ENCODE measurements at places on chromosomes 3 and 15.

- H3K27me3 ChIP-seq = peaks cover 11% of the 10 kb centered on the region
- H3K4me3 ChIP-seq = no peak overlapping the region
- DNase-seq = no peak
- peaks cover 33% of the 10 kb centered on the region for H3K4me1 ChIP-seq
- no peaks in the 10 kb centered on the region for H3K36me3 ChIP-seq
These were observed 105.3 kb downstream of the LSM3 start for GRCh38 chr3:14283813-14284438.

- no peaks in the 10 kb centered on the region for H3K27me3 ChIP-seq
- DNase-seq = no peak
- H3K27ac ChIP-seq = no peak overlapping the region
- no peaks in the 10 kb centered on the region for H3K4me1 ChIP-seq
These were observed 81.8 kb downstream of the TP63 start for GRCh38 chr3:189712906-189713483.

DNA sequence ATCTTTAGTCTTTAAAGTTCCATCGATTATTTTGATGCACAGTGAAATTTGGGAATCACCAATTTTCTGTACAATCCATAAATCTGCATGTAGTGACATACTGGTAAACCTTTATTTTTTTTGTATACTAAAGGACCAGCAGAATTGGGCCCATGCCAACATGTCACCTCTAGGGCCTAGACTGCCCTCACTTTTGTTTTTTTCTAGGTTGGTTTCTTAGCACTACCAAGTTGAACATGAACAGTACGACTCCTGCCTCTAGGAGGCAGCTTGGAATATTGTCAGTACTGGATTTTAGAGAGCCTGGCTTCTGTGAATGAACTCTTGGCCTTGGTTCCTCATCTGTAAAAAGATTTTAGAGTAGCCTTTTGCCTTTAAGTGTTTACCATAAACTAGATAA is 32.3 kb downstream of the NKIRAS1 start:
- DNase-seq = no peak
- no peak overlapping the region for H3K27ac ChIP-seq
- no peaks in the 10 kb centered on the region for H3K27me3 ChIP-seq
- H3K36me3 ChIP-seq = peaks cover 29% of the 10 kb centered on the region
- no peaks in the 10 kb centered on the region for H3K4me1 ChIP-seq

GRCh38 chr15:76343313-76343996 is 6.9 kb downstream of the ISL2 start:
- no peak for DNase-seq
- H3K27ac ChIP-seq = no peak overlapping the region
- peaks cover 12% of the 10 kb centered on the region for H3K36me3 ChIP-seq
- H3K27me3 ChIP-seq = no peaks in the 10 kb centered on the region

- DNase-seq = peak; percentile 18
- H3K4me3 ChIP-seq = no peak overlapping the region
- H3K4me1 ChIP-seq = no peaks in the 10 kb centered on the region
- H3K36me3 ChIP-seq = no peaks in the 10 kb centered on the region
- 0 out of 2 replicates have a peak, but pooled peaks cover 6% of the 10 kb centered on the region for H3K27me3 ChIP-seq
These were observed 82.6 kb upstream of the TRIM42 start for GRCh38 chr3:140595295-140595694.

DNA sequence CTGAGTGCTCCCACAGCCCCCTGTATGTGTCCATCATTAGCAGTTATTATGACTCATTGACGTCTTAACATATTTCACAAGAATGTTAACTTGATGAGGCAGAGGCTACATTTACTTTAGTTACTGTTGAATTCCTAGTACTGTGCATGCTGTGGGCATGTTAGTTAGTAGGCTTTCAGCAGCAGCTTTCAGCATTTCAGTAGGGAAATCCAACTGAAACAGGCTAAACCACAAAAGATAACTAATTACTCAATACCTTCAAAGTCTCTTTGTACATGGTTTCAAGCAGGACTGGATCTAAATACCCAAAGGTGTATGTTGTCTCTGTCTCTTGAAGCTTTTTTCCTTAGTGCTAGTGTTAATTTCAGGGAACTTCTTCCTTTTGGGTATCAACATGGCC is 229.9 kb upstream of the SUCLG2 start:
- no peaks in the 10 kb centered on the region for H3K4me1 ChIP-seq
- no peak for DNase-seq
- H3K4me3 ChIP-seq = no peak overlapping the region
- no peaks in the 10 kb centered on the region for H3K36me3 ChIP-seq
- no peak overlapping the region for H3K27ac ChIP-seq
- no peaks in the 10 kb centered on the region for H3K27me3 ChIP-seq

- H3K27ac ChIP-seq = no peak overlapping the region
- no peaks in the 10 kb centered on the region for H3K36me3 ChIP-seq
- H3K4me1 ChIP-seq = peaks cover 46% of the 10 kb centered on the region
- peak; percentile 83 for DNase-seq
- no peaks in the 10 kb centered on the region for H3K27me3 ChIP-seq
These were observed 53.5 kb upstream of the PRTG start for GRCh38 chr15:55796321-55796965.

DNA sequence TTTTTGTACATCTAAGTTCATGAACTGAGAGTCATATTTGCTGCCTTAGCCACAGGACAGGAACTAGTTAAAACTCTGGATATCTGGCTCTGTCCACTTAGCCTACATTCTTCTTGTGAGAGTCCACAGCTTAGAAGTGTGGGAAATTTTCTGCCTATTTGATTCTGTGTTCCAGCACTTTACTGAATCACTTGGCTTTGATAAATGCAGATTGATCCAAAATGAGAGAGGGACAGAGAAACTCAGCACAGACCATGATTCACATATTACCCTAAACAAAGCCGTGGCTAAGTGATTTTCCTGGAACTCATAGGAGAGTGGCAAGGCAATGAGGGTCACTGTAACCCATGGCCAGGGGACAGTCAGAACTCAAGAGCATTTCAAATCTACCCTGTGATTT is 87.5 kb upstream of the CADPS start:
- no peak overlapping the region for H3K27ac ChIP-seq
- H3K4me1 ChIP-seq = no peaks in the 10 kb centered on the region
- no peak overlapping the region for H3K4me3 ChIP-seq
- no peaks in the 10 kb centered on the region for H3K27me3 ChIP-seq
- no peak for DNase-seq

GRCh38 chr3:129718201-129718600 is 111.7 kb upstream of the PLXND1 start:
- no peak overlapping the region for H3K4me3 ChIP-seq
- H3K27ac ChIP-seq = no peak overlapping the region
- H3K27me3 ChIP-seq = no peaks in the 10 kb centered on the region
- H3K4me1 ChIP-seq = no peaks in the 10 kb centered on the region
- H3K36me3 ChIP-seq = no peaks in the 10 kb centered on the region
- no peak for DNase-seq

DNA sequence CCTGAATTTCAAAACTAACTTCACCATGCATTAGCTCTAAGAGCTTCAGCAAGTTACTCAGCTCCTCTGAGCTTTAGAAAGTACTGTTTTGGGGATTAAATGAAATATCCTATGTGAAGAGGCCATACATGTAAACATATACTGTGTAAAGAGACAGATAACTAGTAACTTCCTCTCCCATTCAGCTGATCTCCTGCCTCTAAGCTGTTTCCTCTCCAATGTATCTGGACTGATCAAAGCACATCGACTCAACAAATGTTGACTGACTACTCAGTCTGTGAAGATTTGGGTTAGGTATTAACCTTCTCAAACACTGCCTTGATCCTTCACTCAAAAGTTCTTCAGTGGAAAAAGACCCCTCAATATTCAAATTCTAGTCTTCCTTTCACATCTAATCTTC is 82.0 kb downstream of the BOC start:
- no peak for DNase-seq
- no peaks in the 10 kb centered on the region for H3K36me3 ChIP-seq
- H3K4me3 ChIP-seq = no peak overlapping the region
- no peaks in the 10 kb centered on the region for H3K27me3 ChIP-seq
- H3K4me1 ChIP-seq = no peaks in the 10 kb centered on the region

DNA sequence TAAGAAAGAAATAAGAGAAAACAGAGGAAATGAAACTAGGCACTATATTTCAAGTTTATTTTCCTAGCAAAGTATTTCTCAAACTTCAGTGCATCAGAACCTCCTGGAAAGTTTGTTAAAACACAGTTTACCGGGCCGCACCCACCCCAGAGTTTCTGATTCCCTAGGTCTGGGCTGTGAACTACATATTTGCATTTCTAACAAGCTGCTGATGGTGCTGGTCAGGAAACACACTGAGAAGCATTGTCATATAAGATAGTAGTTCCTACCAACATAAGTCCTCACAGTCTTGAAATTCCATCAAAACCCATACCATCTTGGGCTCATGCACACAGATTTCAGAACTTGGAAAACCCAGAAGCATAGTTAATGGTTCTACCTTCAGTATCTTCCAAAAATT is 8.3 kb downstream of the SLC9A9 start:
- H3K36me3 ChIP-seq = no peaks in the 10 kb centered on the region
- H3K27me3 ChIP-seq = no peaks in the 10 kb centered on the region
- DNase-seq = no peak
- no peak overlapping the region for H3K4me3 ChIP-seq

DNA sequence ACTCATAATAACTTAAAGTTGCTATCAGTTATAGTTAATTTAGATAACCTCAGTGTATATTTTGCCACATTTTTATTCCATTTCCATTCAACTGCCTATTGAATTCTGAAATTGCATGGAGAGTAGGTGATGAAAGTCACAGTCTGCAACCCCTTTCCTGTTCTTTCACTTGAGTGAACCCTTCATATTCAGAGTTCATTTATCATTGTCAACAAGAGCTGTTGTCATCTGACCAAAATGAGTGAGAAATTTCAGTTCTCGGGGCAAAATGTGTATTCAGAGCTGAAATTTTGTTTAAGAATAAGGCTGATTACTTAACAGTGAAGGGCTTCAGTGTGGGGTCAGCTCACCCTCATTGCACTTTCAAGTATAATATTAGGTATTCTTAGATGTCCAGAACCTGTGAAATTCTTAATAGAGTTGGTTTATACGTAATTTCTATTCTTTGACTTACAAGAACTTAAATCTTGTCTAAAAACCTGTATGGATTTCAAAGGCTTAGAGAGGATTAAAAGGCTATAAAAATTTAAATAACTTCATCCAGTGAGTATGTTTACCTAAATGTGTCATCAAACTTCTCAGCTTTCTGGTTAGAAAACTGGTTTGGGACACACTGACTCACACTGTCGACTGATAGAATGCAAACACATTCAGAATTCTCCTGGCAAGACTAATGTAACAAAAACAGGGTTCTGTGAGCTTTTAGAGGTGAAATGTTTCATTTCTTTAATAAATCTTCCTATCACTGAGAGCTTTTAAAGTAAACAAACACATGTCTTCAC is 92.2 kb downstream of the CMSS1 start:
- H3K4me1 ChIP-seq = peaks cover 35% of the 10 kb centered on the region
- peak; percentile 54 for DNase-seq
- H3K27me3 ChIP-seq = no peaks in the 10 kb centered on the region
- H3K36me3 ChIP-seq = no peaks in the 10 kb centered on the region
- H3K4me3 ChIP-seq = no peak overlapping the region

GRCh38 chr15:70154718-70155347 is 57.1 kb upstream of the TLE3 start:
- no peak for DNase-seq
- H3K27ac ChIP-seq = no peak overlapping the region
- H3K36me3 ChIP-seq = no peaks in the 10 kb centered on the region

DNA sequence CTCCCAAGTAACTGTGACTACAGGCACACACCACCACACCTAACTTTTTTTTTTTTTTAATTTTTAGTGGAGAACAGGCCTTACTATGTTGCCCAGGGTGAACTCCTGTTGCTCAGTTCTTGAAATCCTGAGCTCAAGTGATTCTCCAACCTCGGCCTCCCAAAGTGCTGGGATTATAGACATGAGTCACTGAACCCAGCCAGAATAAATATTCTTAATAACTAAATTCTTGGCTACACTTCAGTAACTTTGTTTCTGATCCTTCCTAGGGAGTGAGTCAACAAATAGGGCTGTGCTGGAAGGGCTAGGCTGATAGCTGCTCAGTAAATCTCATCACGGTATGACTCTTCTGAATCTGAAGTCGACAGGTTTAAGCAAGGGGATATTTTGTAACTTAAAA is 56.6 kb downstream of the P3H2 start:
- H3K4me1 ChIP-seq = 0 out of 2 replicates have a peak, but pooled peaks cover 2% of the 10 kb centered on the region
- H3K27ac ChIP-seq = no peak overlapping the region
- H3K4me3 ChIP-seq = no peak overlapping the region
- DNase-seq = peak; percentile 14
- H3K27me3 ChIP-seq = no peaks in the 10 kb centered on the region

- H3K4me1 ChIP-seq = no peaks in the 10 kb centered on the region
- no peaks in the 10 kb centered on the region for H3K36me3 ChIP-seq
- DNase-seq = no peak
- H3K27me3 ChIP-seq = no peaks in the 10 kb centered on the region
- no peak overlapping the region for H3K27ac ChIP-seq
- H3K4me3 ChIP-seq = no peak overlapping the region
These were observed 12.8 kb upstream of the PPARG start for GRCh38 chr3:12275974-12276650.

DNA sequence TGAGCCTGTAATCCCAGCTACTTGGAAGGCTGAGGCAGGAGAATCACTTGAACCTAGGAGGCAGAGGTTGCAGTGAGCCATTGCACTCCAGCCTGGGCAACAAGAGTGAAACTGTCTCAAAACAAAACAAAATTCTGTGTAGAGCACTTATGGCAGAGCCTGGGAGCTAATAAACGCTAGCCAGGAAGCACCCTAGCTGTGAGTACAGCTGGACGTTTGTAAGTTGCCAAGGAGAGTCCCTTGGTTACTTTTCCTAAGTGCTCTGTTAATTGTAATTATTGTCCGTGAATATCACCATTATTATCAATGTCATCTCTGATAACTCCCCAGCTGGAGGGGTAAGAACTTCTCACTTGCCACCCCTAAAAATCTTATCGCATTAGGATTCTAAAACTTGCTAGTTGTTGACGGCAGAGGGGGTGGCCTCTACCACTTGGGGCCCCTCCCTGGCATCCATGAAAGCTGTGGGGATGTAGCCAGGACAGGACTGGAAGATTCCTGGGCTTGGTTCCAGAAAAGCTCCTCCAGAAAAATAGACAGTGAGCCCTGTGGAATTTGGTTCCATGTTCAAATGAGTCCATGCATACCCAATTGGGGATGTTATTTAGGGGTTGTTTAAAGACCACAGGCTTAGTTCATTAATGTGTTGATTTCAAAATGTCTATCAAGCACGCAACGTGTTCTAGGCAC is 9.9 kb upstream of the KLHL25 start:
- no peak for DNase-seq
- peaks cover 19% of the 10 kb centered on the region for H3K4me1 ChIP-seq
- no peaks in the 10 kb centered on the region for H3K36me3 ChIP-seq
- H3K4me3 ChIP-seq = no peak overlapping the region
- H3K27ac ChIP-seq = no peak overlapping the region

DNA sequence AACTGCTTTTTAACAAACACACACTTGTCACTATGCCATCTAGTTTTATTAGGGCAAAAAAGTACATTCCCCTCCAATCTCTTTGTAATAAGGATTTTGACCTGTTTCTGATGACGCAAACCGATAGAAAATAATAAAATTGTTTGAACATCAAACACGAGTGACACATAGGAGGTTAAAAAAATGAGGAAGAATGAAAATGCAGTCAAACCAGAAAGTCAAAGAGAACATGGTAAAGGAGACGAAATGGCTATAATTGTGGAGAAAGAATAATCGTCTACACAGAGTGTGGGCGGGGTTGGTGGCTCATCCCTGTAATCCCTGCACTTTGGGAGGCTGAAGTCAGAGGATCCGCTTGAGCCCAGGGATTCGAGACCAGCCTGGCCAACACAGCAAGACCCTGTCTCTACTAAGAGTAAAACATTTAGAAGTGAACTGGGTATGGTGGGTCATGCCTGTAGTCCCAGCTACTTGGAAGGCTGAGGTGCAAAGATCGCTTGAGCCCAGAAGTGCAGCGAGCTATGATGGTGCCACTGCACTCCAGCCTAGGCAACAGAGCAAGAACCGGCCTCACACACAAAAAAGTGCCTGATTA is 83.2 kb downstream of the MEIS2 start:
- H3K4me1 ChIP-seq = no peaks in the 10 kb centered on the region
- no peaks in the 10 kb centered on the region for H3K27me3 ChIP-seq
- no peaks in the 10 kb centered on the region for H3K36me3 ChIP-seq

Data from SJCRH30 (cell line).